ENCODE measurements at places on chromosomes 3 and 15.

GRCh38 chr3:39202094-39202493 lies 9.7 kb upstream of the XIRP1 start:
- no peak for DNase-seq

DNA sequence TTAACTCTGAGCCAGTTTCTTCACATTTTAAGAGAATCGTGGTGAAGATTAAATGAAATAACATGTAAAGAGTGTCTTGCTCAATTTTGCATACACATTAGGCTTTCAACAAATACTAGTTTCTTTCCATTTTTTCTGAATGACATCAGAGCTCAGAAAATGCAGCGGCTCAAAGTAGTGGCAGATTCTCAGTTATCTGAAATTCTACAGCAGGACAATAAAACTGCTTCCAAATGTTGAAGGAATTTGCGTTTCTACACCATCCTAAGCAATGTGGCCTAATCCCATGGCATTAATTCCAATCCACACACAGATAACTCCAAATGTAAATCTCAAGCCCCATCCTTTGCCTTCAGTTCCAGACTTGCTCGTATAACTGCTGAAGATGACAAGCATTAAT lies 115.8 kb downstream of the PLCH1 start:
- no peak for DNase-seq

DNA sequence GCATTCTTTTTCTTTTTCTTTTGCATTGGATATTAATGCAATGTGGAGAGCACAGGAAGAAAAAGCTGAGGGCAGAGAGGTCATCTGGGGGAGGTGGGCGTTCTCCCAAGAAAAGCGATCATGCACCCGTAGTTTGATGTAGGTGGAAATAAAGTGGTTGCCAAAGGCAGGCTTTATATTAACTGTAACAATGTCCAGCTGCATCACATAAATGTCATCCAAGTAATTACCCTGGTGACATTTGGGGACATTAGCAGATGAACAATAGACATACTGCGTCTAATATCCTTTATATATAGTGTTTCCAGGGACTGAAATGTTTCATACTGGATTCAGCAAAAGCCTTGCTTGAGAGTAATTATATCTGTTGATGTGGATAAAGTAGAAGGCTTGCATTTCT lies 135.5 kb downstream of the CNTN6 start:
- DNase-seq: no peak

GRCh38 chr3:129040579-129041300 lies 19.8 kb upstream of the GP9 start:
- DNase-seq: no peak

DNA sequence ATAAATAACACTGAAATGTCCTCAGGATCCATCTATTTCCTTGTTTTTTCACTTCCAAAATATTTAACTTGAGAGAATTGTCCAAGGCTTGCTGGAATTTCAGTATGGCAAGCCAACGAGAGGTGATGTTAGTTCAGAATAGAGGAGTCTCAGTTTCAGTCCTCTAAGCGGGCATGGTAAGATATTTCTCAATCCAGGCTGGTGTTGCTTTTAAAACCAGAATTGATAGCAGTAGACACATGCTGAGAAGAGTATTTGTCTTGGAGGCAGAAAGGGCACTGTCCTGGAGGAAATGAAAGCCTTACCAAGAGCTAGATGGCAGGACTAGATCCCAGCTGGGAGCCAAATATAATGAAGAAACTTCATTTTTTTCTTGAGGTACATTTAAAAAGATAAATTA lies 23.1 kb downstream of the PHLDB2 start:
- DNase-seq: no peak

DNA sequence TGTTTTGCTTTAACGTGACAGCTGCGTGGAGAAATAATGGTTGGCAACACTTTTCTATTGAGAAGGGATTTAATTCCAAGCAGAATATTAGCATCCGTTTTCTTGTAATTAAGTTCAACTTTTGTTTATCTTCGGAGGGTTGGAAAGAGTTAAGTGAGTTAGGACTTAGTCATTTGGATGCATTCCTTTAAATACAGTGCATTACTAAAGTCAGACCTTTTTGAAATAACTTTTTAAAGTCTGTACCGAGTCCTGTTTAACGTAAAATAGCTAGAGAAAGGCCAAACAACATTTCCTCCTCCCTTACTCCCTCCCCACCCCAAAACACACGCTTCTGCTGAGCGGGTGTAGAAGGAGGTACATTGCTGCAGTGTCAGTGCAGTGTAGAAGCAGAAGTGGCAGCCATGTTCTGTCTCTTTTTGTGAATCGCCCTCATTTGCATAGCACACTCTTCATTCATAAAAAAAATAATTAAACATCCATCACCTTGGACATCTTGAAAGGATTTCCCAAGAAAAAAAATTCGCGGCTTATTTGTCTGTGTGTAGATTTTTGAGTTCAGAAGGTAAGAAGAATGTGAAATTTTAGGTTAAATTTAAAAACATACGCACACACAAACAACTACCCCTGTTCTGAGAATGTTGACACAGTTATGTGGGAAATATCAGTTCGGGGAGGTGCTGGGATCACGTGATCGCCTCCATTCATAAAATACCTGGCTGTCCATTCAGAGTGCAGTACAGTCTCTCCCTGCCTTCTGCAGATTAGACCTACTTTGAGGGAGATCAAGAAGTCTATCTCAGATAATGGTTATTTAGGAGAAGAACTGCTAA lies 1.6 kb downstream of the SPRED1 start:
- no peak for DNase-seq

GRCh38 chr15:100078511-100079220 lies 263.1 kb downstream of the ADAMTS17 start:
- no peak for DNase-seq

DNA sequence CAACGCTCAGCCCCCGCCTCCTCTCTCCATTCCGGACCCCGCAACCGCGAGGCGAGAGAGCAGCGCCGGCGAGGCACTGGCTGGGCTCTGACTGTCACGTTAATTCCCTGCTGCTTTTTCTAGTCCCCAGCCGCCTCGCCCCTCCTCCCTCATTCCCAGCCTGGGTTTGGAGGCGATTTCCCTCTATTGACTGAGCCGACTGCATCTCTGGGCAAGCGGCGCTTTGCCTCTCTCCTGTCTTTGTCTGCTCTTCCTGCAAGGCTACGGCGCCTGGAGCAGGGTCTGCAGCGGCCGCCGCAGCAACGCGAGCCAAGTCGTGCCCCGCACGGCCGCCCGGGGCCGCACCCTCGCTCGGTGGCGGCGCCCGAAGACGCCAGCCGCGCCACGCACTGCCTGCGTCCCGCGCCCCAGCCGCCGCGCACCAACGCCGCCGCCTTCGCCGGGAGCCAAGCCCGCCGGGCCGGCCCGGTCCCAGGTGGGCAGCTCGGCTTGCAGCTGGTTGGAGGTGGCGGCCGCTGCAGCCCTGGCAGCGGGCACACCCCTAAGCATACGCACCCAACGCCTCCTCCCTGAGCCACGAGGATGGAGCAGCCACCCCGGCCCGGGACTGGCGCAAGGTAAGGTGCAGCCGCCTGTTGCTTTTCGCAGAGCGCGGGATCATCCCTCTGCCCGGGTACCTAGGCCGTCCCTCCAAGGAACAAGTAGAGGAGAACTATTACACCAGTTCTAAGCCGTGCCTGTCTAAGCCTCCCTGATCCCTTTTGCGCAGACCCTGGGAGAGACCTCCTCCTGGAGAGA lies at the start of gene LRRC3B:
Gene LRRC3B, plus strand, starts transcription at position 152 of the 798 bp plus-strand sequence. CDS start 86,901 bp downstream, outside the sequence.
- no peak for DNase-seq

GRCh38 chr3:32354362-32354778 lies 37.3 kb upstream of the CMTM7 start:
- no peak for DNase-seq

DNA sequence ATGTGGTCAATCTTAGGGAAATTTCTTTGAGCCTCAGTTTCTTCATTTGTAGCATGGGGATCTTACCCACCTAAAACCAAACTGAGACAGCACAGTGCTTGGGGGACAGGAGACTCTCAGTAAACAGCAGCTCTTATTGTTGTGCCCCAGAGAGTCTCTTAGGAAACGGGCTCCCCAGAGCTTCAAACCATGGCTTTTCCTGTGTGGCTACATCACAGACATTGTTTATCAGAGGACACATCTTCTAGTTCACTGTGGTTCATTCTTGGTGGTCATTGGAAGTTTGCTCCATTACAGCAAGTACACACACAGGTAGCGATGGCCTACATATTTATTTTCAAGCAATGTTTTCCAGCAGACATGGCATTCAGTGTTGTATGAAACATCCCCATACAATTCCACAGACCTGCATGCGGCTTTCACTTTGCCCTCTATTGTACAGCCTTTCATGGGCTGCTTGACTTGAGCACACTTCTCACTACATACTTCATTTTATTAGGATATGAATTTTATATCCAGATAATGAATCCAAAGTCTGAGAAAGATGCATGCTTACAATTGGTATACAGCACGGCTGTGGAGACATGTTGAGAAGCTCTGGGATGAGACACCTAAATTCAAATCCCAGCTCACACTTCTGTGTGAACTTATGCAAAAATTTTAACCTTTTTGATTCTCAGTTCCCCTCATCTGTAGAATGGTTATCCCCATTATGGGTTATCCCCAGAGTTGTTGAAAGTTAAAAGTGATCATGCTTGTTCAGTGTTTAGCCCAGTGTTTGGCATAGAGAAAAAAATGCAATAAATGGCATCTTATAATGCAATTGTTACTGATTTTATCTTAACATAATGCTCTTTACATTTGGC lies 84.8 kb upstream of the ICE2 start:
- no peak for DNase-seq

DNA sequence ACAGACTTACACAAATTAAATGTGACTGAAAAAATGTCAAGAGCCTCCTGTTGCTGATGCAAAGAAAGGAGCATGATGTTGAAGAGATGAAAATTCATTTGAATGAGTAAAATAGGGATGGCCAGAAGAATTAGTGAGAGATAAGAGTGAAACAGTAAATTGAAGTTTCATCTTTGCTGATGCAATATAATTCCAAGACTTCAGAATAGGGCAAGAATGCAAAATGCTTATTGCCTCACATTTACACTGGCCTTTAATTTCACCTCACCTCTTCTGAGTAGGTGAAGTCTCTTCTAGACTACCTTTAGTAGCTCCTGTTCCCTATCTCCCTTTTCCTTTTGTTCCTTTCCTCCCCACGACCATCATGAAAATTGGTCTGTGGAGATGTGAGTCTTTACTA lies 15.3 kb upstream of the MAPK6 start:
- no peak for DNase-seq

DNA sequence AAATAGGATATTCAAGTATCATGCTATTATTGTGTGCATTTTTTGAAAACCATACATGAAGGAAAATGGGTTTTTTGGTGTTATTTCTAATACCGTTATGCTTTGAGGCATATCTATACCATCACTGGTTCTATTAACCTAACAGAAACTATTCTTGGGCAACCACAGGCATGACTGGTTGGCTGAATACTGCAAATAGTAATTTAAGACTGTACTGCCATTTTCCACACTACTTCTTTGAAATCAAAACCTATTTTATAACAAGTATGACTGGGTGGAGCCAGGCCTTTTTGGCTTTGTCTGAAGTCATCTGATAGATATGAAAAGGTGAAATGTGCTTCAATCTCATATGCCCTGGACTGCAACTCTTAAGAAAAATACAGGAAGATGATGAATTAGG lies 115.1 kb downstream of the ULK4 start:
- no peak for DNase-seq

- DNase-seq: no peak
These were observed 7.5 kb downstream of the ZNF621 start for GRCh38 chr3:40532252-40532651.

DNA sequence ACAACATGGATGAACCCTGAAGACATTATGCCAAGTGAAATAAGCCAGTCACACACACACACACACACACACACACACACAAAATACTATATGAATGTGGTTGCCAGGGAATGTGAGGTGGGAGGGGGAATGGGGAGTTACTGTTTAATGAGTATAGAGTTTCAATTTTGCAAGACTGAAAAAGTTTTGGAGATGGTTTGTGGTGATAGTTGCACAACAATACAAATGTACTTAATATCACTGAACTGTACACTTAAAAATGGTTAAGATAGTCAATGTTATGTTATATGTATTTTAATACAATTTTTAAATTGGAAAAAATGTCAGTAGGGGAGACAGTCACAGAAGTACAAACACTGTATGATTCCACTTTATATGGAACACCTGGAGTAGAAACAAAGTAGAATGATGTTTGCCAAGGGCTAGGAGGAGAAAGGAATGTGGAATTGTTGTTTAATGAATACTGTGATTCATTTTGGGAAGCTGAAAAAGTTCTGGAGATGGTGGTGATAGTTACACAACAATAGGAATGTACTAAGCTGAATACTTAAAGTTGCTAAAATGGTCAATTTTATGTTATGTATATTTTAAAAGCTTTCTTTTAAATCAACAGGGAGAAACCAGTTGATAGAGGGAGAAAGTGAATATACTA lies 76.6 kb downstream of the RPL39L start:
- DNase-seq: no peak

Data from stimulated activated CD8-positive, alpha-beta memory T cell treated with anti-CD3 and anti-CD28 coated beads, Interleukin-4, amount 100 ng/mL, for 4 hours (primary cell).